ENCODE measurements at places on chromosomes 2 and 18. TPM values are rescaled to one million over a fixed set of nuclear protein-coding genes. Genes with fewer than 3 reads are reported as not detected.

LINC00305 gene
- not detected for total RNA-seq

UGT1A3 gene
- total RNA-seq, result 0.16 TPM

CCDC68 gene
- 2.4 TPM for total RNA-seq

SLC23A3 gene
- not detected for total RNA-seq

C2orf78 gene
- total RNA-seq, result not detected
